ENCODE measurements at places on chromosomes 1 and 21.

DNA sequence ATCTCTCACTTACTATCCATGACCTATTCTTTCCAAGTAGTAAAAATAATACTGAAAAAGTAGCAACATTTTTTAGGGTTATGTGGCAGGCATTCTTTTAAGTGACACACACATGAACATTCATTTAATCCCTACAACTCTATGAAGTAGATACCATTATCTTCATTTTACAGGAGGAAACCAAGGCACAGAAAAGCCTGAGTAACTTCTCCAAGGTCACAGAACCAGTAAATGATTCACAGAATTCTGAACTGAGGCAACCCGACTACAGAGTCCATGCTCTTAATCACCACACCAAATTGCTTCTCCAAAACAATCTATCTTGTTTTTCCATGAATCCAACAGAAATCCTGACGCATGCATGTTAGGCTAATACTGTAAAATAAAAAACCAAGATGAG lies 17.5 kb downstream of the FUBP1 start:
- no peak for DNase-seq

DNA sequence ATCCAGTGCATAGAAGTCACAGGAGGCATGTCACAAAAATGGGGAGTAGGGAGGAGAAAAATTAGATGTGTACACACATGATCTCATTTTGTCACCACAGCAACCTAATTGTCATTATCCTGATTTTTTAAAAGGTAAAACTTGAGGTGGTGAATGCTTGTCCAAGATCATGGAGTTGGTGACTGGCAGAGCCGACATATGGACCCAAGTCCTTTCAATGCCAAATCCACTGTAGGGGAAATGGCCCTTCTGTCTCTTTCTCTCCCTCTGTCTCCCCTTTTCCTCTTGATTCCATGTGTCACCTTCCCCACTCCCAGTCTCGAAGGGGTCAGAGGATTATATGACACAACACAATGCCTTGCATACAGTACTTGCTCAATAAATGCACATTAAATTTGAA lies 65.7 kb upstream of the JUN start:
- DNase-seq: no peak

GRCh38 chr1:10679496-10680220 lies 116.8 kb downstream of the CASZ1 start:
- DNase-seq: peak; percentile 59

DNA sequence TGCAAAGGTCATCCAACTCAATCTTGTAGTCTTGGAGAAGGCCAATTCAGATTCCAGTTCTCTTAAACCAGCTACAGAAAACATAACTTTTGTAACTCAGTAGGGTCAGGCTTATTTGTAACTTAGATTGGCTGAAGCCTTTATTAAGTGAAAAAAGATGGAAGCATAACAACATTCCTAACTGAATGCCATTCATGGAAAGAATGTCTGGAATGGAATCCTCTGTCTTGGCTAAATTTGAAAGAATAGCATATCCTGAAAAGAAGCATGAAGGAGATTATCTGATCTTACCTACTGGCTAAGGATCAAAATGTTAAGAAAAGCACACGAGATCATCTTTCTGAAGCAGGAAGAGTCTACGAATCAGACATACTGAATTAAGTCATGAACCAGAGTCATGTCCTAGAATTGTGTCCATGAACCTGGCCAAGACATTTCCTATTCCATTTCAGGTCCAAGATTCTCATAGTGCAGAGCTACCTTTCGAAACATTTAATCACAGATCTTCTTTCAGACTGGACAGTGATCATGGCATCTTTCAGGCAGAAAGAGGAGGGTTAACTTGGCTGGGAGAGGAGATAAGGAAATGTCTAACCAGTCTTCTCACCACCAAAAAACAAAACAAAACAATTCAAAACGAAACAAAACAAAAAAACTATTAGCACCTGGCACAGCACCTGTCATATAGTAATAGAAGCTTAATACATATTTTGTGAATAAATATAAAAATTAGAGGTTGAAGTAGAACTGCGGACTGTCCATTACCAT lies 75.6 kb downstream of the XCL2 start:
- no peak for DNase-seq

DNA sequence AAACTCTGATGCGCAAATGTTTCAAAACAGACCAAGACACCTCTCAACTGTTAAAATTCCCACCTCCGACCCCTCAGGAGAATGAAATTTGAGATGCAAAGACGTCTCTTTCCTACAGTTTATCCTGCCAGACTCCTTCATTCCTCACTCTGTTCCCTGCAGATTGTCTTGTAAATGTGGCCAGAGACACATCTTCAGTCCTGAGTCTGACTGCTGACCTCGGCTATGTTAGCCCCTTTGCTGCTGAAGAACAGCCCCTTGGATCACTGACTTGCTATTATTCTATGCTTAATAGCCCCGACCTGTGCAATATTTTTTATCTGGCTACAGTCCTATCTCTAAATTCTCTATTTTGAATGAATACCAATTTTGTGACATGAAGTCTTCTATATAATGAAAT lies 16.6 kb upstream of the ESRRG start:
- DNase-seq: no peak

DNA sequence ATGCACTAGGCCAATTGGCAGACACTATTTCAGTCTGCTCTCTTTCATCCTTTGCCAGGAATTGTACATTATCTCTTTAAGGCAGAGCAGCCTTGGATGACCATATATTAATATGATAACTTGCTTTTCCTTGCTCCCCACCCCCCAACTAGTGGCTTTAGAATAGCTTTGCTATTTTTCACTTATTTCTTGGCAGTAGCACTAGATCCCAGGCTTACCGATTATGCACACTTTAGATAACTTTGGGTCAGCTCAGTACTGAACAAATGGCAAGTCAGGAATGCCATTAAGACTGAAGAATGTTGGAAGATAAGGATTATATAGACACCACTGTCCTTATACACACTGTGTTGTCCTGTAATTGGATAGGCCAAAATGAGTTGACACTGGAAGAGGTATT lies 146.4 kb downstream of the FGGY start:
- DNase-seq: no peak

GRCh38 chr1:95655321-95656020 lies 421.5 kb downstream of the RWDD3 start:
- DNase-seq: no peak

- DNase-seq: no peak
Observed at GRCh38 chr1:177274687-177275211, 104.0 kb downstream of the BRINP2 start.

DNA sequence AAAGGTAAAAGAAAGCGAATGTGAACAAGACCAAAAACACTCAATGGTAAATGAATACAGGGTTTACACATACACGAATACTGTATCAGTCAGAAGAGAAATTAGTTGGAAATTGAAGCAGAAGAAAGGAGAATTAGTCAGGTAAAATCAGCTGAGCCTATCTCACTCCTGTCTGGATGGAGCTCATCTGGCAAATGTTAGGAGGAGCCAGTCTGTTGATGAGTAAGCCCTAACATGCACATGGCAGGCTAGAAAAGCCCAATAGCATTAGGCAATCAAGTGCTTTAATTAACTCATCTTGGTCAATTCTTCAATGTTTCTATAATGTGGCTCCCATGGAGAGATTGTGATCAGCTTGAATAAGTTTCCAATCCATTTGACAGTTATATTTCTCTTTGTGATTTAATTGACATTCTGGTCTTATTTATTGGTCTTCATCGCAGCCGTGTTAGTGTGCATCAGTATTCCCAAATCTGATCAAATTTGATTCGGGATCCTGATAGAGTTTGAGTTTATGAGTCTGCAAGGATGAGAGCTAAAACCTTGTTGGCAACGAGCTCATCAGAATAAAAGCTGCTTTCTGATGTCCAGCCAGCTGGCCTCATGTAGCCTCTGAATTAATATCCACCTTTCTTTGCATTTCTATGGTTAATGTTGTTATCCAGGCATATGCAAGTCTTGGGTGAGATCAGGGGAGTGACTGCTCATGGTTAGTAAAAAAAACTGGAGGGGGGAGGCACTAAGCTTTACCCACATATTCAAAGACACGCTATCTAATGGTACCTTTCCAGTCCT lies 22.1 kb upstream of the KCNA10 start:
- no peak for DNase-seq

DNA sequence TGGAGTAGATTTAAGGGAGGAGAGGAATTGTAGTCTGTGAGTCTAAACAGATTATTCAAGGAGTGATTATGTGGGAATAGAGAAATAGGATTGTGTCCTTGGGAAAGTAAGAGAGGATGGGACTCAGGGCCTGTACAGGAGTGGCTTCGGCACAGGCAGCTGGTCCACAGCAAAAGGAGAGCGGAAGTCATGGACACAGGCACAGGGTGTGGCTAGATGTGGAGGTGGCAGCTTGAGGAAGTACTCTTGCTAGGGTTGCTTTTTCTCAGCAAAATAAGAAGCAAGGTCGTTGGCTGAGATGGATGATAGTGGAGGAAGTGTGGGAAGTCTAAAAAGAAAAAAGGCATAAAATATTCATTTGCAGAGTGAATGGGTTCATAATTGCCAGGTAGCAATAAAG lies 18.5 kb upstream of the ZNF648 start:
- no peak for DNase-seq

DNA sequence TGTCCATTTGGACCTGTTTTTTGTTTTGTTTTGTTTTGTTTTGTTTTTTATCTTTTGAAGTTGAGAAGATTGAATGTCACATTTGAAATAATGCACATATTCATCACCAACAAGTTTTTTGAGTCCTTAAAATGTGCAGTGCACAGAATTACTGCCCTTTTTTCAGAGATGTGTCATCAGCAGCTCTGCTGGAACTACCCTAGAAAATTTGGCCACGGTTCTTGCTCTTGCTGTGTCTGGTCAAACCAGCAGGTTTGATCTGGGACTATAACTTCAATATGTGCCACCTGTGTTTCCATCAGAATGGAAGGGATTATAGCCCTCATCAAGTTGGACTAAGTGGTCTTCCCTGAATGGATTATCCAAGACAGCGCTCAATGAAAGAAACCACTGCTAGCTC lies 24.1 kb upstream of the CNN3 start:
- DNase-seq: no peak

DNA sequence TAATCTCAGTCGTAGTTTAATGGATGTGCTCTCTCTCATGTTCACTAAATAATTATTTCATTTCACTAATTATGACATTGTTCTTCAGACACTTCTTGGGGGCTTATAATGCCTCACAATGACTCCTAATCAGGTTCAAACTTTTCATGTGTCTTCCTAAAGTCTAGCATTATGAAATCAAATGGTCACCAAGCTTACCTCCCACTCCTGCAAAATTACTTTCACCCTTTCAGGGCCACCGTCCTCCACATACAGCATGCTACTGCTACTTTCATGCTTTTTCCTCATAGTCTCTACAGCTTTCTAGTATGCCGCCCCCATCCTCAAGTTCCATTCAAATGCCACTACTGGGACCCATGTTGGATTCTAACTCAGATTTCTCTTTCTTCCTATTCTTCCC lies 59.8 kb upstream of the C1orf53 start:
- no peak for DNase-seq

GRCh38 chr1:98388441-98388840 lies 273.1 kb upstream of the SNX7 start:
- peak; percentile 57 for DNase-seq

DNA sequence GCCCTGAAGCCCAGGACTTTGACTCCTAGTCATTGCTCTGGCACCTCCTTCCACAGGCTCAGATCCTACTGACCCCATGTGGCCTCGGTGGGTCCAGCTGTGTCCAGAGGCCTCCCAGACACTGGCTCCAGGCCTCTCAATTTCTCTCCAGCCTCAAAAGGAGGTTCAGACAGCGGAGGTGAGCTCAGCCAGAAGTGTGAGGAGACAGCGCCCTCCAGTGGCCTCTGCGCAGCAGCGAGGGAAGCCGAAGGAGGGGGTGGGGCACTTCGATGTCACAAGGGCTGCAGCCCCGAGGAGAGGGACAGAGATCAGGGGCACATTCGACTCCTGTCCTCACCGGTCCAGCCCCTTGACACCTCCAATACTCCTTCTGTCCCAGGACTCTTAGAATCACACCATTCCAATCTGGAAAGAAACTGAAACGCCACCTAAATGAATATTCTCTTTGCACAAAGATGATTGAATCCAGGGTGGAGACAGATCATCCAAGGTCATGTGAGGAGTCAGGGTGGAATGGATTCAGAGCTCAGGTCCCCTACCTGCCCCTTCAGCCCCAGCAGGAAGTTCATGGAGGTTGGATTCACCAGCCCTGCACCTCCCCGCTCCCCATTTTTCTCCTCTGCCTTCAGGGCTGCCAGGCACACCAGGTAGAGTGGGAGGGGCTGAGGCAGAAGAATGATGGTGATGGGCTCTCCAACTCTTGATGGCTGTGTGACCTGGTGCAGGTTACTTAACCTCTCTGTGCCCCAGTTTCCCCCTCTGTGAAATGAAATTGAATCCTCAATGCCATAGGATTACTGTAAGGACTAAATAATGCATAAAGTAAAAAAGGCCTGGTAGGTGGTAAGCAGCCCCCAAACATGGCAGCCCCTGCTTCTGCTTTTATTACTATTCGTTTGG lies 34.8 kb upstream of the ZBTB40 start:
- peak; percentile 78 for DNase-seq

- no peak for DNase-seq
Observed at GRCh38 chr1:30409476-30410152, 313.8 kb downstream of the MATN1 start.

GRCh38 chr1:36776948-36777831 lies 257.1 kb downstream of the GRIK3 start:
- no peak for DNase-seq

GRCh38 chr1:75616436-75617433 lies 5.8 kb upstream of the SLC44A5 start:
- DNase-seq: no peak

- DNase-seq: no peak
Observed at GRCh38 chr1:114091711-114092110, 62.0 kb downstream of the SYT6 start.

GRCh38 chr1:227416156-227416830 lies 98.0 kb upstream of the CDC42BPA start:
- DNase-seq: no peak

GRCh38 chr1:212267460-212267859 lies 17.8 kb upstream of the PPP2R5A start:
- DNase-seq: no peak

GRCh38 chr1:56811331-56811730 lies 7.9 kb downstream of the FYB2 start:
- no peak for DNase-seq

DNA sequence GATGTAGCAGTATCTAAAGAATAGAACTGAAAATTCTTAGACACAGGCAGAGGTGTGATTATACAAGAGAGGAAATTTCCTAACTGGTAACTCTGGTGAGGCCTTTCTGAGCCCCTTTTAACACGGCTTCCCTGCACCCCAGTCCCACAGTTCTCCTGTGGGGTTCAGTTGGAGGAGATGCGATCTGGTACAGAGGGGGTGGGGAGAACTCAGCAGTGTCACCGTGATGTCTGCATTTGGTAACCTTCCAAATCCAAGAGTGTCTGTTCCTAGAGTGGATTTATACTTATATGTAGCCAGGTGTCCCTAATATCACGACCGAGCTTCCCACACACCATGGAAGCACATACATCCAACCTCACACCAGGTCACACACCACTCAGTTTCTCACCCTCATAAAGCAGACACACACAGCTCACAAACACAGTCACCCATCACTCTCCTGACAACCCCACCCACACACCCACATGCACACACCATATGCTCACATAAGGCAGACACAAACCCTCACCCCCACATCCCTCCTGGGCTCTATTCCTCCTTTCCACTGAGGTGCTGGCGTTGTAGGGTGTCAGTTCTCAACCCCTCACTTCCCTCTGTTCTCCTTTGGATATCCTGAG lies 48.5 kb downstream of the RHBG start:
- DNase-seq: no peak

GRCh38 chr1:236204039-236204438 lies 61.7 kb downstream of the GPR137B start:
- peak; percentile 15 for DNase-seq

GRCh38 chr1:53332186-53332564 lies 4.3 kb upstream of the LRP8 start:
- DNase-seq: no peak

- DNase-seq: no peak
Observed at GRCh38 chr21:14686466-14687267, 140.6 kb upstream of the SAMSN1 start.
